Stimulated activated naive B cell treated with anti-CD40 and anti-IgM and Interleukin-4, amounts not matched to agents 10 μg/mL and 1 μg/mL and 100 μg/mL, for 72 hours (primary cell): ENCODE measurements at places on chromosomes 5 and 9.

DNA sequence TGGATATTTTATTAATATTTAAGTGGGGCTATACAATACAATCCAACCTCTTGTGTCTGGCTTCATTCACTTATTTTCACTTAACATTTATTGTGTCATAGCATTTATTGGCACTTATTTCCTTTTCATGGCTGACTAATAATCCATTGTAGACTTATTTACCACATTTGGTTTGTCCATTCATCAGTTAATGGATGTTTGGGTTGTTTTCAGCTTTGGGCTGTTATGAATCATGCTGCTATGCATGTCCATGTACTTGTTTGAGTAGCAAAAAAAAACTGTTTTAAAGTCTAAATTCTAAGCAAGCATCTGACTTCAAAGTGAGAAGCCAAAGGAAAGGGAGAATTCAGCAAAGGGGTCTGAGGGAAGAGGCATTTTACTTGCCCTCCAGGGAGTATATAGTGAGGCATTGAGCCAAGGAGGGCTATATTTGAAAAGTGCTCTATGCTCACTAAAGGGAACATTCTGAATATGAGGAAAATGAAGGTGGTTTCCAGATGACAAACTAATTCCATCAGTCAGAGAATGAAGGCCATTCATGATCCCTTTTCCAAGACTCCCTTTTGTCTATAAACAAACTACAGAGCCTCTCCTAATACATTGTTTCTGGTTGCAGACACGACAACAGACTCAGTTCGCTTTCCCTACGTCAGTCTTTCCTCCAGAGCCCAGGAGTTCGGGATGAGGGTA lies 532.8 kb upstream of the KLF4 start:
- H3K27me3 ChIP-seq = no peaks in the 10 kb centered on the region
- no peak overlapping the region for H3K4me3 ChIP-seq
- peaks cover 21% of the 10 kb centered on the region for H3K36me3 ChIP-seq
- no peak overlapping the region for H3K27ac ChIP-seq

DNA sequence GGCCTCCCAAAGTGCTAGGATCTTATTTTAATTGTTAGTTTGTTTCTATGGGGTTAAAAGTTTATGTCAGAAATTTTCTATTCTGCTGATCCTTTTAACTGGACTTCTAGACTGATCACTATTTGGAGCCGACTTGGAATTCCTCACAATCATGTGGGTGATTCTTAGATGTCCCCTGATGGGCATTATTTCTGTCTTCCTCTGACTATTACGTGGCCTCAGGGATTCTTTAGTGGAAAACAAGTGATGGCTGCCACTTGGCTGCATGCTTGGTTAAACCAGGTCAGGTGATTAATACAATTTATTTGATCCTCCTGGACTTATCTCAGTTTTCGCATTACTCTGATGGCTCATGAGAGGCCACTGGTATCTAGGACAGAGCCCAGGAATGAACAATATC lies 32.2 kb upstream of the OR2S2 start:
- DNase-seq = no peak
- H3K4me3 ChIP-seq = no peak overlapping the region

DNA sequence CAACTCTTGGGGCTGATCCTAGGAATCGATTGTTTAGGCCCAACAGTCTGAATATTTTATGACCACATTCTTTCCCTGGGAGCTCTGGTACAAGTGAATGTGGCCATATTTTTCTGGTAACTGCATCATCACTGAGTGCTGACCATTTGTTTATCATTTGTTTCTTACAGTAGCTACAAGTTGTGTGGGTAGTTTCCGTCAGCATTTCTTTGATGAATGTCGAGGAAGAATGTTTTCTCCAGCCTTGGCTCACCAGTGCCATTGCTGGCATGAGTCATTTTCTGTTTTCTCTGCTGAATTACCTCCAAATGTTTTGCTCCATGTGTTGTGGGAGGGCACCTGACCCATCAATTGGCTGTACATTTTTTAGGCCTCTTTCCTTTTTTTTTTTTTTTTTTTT lies 14.1 kb upstream of the CARD19 start:
- H3K4me3 ChIP-seq = no peak overlapping the region
- DNase-seq = no peak
- H3K27ac ChIP-seq = no peak overlapping the region
- peaks cover 8% of the 10 kb centered on the region for H3K4me1 ChIP-seq
- no peaks in the 10 kb centered on the region for H3K27me3 ChIP-seq

- peaks cover 37% of the 10 kb centered on the region for H3K36me3 ChIP-seq
- H3K4me1 ChIP-seq = peaks cover 70% of the 10 kb centered on the region
- DNase-seq = no peak
- H3K4me3 ChIP-seq = peak overlapping the region; percentile 72
- peak overlapping the region; percentile 89 for H3K27ac ChIP-seq
- H3K27me3 ChIP-seq = no peaks in the 10 kb centered on the region
Measured at GRCh38 chr9:133968966-133969617, 23.0 kb downstream of the VAV2 start.

DNA sequence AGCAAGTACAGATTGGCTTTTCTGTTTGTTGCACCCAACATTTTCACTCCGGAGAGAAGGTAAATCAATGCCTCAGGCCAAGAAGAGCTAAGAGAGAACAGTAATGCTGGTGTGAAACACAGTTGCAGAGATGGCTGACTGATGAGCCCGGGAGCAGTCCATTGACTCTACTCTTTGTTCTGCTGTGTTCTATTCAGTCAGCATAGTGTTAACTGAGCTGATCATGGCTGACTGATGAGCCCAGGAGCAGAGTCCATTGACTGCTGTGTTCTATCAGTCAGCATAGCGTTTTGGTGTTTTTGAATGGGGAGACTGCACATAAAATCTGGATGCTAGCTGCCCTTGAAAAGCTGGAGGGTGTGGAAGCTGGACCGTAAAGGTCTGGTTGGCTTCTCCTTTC lies 141.4 kb downstream of the FRMD3 start:
- H3K27ac ChIP-seq = no peak overlapping the region
- H3K36me3 ChIP-seq = no peaks in the 10 kb centered on the region
- H3K27me3 ChIP-seq = no peaks in the 10 kb centered on the region

- H3K27me3 ChIP-seq = no peaks in the 10 kb centered on the region
- DNase-seq = no peak
- peaks cover 14% of the 10 kb centered on the region for H3K4me1 ChIP-seq
- peak overlapping the region; percentile 89 for H3K27ac ChIP-seq
Measured at GRCh38 chr5:181234455-181235306, 9.0 kb downstream of the RACK1 start.

GRCh38 chr5:553874-554273 lies 29.6 kb upstream of the SLC9A3 start:
- peaks cover 67% of the 10 kb centered on the region for H3K27me3 ChIP-seq
- peaks cover 5% of the 10 kb centered on the region for H3K36me3 ChIP-seq
- peak overlapping the region; percentile 62 for H3K27ac ChIP-seq
- H3K4me3 ChIP-seq = no peak overlapping the region

DNA sequence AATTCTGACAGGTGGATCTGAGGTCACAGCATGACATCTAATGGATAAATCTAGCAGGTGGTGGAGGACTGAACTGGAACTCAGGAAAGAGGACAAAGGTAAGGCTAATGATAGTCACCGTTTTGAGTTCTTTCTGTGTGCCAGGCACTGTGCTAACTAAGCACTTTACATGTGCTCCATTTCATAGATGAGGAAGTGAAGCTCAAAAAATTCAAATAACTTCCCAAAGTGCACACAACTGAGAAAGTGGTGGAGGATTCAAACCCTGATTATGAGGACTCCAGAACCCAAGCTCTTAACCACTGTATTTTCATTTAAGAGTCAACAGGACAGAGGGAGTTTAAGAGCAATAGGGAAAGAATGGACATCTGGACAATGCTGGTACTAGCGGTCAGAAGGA lies 7.1 kb upstream of the DELE1 start:
- H3K36me3 ChIP-seq = no peaks in the 10 kb centered on the region
- H3K4me3 ChIP-seq = no peak overlapping the region
- H3K4me1 ChIP-seq = peaks cover 26% of the 10 kb centered on the region
- no peak for DNase-seq
- H3K27me3 ChIP-seq = no peaks in the 10 kb centered on the region
- H3K27ac ChIP-seq = no peak overlapping the region

DNA sequence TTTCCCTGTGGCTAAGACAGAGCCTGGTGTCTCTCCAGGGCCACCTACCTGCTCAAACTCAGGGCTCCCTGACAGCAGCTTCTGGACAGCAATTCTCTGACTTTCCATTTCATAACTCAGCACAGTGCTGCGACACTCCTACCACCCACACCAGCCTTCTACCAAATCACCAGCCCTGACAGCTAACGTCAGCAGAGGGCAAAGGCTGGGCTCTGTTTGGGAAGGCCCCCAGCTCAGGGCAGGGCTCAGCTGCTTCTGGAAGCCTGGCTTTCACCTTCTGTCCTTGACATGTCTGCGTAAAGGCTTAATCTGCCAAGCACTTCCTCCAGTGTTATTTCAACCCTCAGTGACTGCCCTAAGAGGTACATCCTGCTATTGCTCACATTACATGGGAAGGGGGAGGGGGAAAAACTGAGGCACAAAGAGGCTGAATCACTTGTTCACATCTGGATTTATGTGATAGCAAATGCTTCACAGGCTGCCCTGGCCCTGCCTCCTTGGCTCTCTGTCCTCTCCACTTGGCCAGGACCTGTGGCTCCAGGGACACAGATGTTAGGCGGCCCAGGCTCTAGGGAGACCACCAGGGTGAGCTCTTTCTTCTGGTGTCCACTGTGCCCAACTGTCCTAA lies 102.5 kb upstream of the PANK3 start:
- H3K27ac ChIP-seq = no peak overlapping the region
- no peaks in the 10 kb centered on the region for H3K4me1 ChIP-seq
- no peak for DNase-seq
- H3K36me3 ChIP-seq = no peaks in the 10 kb centered on the region

GRCh38 chr5:76791461-76791860 lies 27.4 kb upstream of the F2RL1 start:
- H3K4me3 ChIP-seq = no peak overlapping the region
- DNase-seq = no peak
- H3K27me3 ChIP-seq = peaks cover 4% of the 10 kb centered on the region
- H3K36me3 ChIP-seq = no peaks in the 10 kb centered on the region
- H3K4me1 ChIP-seq = no peaks in the 10 kb centered on the region

GRCh38 chr9:20684875-20685696 lies 1.0 kb downstream of the FOCAD start:
- DNase-seq = no peak
- peak overlapping the region; percentile 74 for H3K27ac ChIP-seq
- peak overlapping the region; percentile 91 for H3K4me3 ChIP-seq
- H3K27me3 ChIP-seq = no peaks in the 10 kb centered on the region
- peaks cover 16% of the 10 kb centered on the region for H3K4me1 ChIP-seq

DNA sequence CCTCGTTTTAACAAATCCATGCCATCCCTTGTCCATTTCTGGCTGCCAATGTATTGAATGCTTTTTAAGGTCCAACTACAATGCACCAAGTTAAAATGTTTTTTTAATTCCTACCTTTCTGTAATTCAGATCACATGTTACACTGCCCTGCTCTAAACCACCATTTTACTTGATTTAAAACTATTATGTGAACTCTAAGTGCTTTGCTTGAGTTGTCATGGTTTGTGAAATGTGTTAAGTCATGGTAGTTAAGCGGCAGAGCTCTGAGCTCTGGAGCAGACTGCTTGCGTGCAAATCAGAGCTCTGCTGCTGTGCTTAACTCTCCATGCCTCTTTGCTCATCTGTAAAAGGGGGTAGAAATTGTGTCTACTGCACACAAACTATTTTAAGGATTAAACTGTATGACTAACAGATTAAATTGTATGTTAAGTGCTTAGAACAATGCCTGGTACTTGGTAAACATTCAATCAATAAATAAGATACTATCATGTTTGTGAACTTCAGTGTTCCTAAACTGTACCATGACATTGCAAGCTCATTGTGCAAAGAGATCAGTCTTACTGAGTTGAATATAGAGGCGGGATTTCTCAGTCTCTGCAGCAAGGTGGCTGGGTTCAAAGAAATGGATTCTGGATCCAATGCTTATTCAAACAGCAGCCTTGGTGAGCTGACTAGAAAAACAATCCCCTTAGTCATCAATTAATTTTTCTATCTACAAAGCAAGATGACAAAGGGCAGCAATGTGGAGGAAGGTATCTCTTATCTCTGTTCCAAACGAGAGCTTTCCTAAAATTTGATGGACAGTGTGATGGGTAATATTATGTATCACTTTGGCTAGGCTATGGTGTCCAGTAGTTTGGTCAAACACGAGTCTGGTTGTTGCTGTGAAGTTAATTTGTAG lies 16.1 kb upstream of the CMBL start:
- no peak overlapping the region for H3K4me3 ChIP-seq
- no peak for DNase-seq
- H3K4me1 ChIP-seq = no peaks in the 10 kb centered on the region
- H3K27ac ChIP-seq = no peak overlapping the region

GRCh38 chr9:9973062-9973461 lies 639.7 kb downstream of the PTPRD start:
- no peak overlapping the region for H3K4me3 ChIP-seq
- H3K4me1 ChIP-seq = no peaks in the 10 kb centered on the region
- DNase-seq = no peak
- no peaks in the 10 kb centered on the region for H3K36me3 ChIP-seq
- no peak overlapping the region for H3K27ac ChIP-seq

DNA sequence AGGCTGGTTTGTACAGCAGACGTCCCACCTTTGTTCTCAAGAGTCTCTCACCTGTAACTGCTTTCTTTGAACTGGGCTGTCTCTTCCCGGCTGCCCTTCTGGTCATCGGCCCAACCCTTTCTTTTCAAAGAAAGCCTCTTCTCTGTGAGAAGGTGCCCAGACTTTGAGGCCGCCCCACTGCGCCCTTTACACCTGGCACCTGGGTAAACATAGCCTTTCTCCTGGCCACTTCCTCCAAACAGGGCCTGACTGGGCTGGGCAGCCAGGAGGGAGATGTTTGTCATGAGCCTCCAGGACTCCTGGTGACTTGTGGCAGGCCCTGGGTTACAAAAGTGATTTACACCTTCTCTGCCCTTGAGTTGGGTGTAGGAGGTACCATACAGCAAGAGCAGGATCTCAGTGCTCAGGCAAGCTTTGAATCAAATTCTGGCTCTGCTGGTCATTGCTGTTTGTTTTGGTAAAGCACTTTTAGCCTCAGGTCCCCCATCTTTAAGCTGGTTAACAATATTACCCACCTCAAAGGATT lies 127.2 kb upstream of the CXCL14 start:
- H3K4me3 ChIP-seq = no peak overlapping the region
- H3K4me1 ChIP-seq = no peaks in the 10 kb centered on the region
- no peak for DNase-seq
- no peaks in the 10 kb centered on the region for H3K27me3 ChIP-seq

- no peak overlapping the region for H3K27ac ChIP-seq
- no peak overlapping the region for H3K4me3 ChIP-seq
- no peaks in the 10 kb centered on the region for H3K36me3 ChIP-seq
- peaks cover 6% of the 10 kb centered on the region for H3K4me1 ChIP-seq
Measured at GRCh38 chr5:172364773-172365172, 81.2 kb upstream of the UBTD2 start.

GRCh38 chr9:109229682-109230081 lies 62.6 kb upstream of the FRRS1L start:
- no peak for DNase-seq
- H3K27me3 ChIP-seq = peaks cover 15% of the 10 kb centered on the region
- H3K4me3 ChIP-seq = no peak overlapping the region
- H3K4me1 ChIP-seq = no peaks in the 10 kb centered on the region
- H3K27ac ChIP-seq = no peak overlapping the region
